ENCODE measurements at places on chromosomes 1 and 21. TPM values are rescaled to one million over a fixed set of nuclear protein-coding genes. Genes with fewer than 3 reads are reported as not detected.

OR2W3 gene
- total RNA-seq, result 13.4 TPM

FCRL2 gene
- 0.08 TPM for total RNA-seq

IGSF9 gene
- total RNA-seq, result 18.2 TPM

C1orf141 gene
- total RNA-seq, result not detected

ZNF683 gene
- 0.17 TPM for total RNA-seq

LCE1D gene
- not detected for total RNA-seq

OR2T29 gene
- not detected for total RNA-seq

ZNF362 gene
- 6.2 TPM for total RNA-seq

LORICRIN gene
- total RNA-seq, result not detected

ARMH1 gene
- 20.3 TPM for total RNA-seq

OR2G6 gene
- not detected for total RNA-seq

TAS1R1 gene
- total RNA-seq, result not detected

GSTM5 gene
- 1.3 TPM for total RNA-seq

ZNF692 gene
- total RNA-seq, result 16.3 TPM

EXTL1 gene
- total RNA-seq, result under 0.01 TPM

LHX8 gene
- not detected for total RNA-seq

TSSK3 gene
- total RNA-seq, result not detected

SVBP gene
- 21.4 TPM for total RNA-seq

CDCP2 gene
- total RNA-seq, result not detected

KRTAP10-9 gene
- not detected for total RNA-seq

S100A7A gene
- total RNA-seq, result not detected

TSACC gene
- total RNA-seq, result 0.28 TPM
